ENCODE measurements at places on chromosomes 12 and 14.

DNA sequence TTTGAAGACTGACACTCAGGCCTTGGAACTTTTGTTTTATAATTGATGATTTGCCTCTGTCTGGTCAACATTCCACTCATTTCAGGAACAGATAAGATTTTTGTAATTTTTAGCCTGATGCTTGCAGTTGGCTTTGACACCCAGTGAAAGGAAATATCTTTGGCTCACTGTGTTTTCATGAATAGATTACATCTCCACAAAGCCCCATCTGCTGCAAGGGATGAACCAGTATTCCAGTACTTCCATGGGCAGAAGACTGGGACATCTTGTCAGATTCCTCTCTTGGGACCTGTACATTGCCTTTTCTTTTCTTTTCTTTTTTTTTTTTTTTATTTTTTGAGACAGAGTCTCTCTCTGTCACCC lies 28.4 kb downstream of the GSG1 start:
- no peak for DNase-seq

GRCh38 chr12:89346741-89347324 lies 5.5 kb downstream of the DUSP6 start:
- DNase-seq, result no peak

DNA sequence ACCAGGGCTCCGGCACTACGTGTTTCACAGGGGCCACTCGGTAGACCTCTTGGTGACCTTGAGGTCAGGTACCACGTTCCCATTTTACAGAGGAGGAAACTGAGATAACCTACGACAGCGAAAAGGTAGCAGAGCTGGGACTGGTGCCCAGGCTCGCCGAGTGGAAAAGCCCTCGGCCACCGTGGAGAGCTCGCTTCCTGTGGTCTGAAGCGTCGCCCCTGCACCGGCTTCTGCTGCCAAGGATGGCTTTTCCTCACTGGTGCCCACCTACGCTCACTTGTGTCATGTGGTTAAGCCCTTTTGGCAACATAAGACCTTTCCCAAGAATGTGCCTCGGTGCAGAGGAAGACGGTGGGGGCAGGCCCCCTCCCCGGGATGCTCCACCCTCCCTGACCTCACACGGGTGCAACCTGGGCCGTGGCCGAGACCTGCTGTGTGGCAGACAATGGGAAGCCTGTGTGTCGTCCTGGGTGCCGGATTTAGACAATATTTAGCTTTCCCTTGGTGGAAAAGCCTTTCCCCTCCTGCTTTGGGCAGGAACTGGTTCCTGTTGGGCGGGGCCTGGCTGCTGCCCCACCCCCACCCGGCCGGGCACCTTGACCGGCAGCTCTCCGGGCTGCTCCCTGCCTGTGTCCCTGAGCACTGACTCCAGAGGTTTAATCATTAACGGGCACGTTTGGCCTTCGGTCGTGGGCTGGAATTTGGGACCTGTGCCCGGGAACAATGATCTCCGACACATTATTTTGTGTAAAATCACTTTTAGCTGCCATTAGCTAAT lies 32.4 kb upstream of the PPP1R13B start:
- DNase-seq, result no peak

DNA sequence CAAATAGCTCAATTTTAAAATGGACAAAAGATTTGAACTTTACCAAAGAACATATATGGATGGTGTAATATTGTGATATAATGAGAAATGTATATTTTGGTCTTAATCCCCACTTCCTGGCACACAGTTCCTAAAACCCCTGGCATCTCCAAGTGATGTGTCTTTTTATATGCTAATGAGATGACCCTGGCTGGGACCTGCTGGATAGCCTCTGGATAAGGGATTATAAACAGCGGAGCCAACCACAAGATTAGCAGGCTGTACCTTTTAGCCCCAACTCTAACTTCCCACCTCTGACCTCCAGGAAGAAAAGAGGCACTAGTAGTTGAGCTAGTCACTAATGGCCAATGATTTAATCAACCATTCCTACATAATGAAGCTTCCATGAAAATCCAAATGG lies 130.0 kb downstream of the DPF3 start:
- DNase-seq, result no peak
